ENCODE measurements at places on chromosomes 12 and 14.

GRCh38 chr14:95151561-95151960 lies 5.8 kb downstream of the DICER1 start:
- DNase-seq: no peak
- peaks cover 5% of the 10 kb centered on the region for H3K4me1 ChIP-seq
- H3K27ac ChIP-seq: no peak overlapping the region
- H3K36me3 ChIP-seq: no peaks in the 10 kb centered on the region

DNA sequence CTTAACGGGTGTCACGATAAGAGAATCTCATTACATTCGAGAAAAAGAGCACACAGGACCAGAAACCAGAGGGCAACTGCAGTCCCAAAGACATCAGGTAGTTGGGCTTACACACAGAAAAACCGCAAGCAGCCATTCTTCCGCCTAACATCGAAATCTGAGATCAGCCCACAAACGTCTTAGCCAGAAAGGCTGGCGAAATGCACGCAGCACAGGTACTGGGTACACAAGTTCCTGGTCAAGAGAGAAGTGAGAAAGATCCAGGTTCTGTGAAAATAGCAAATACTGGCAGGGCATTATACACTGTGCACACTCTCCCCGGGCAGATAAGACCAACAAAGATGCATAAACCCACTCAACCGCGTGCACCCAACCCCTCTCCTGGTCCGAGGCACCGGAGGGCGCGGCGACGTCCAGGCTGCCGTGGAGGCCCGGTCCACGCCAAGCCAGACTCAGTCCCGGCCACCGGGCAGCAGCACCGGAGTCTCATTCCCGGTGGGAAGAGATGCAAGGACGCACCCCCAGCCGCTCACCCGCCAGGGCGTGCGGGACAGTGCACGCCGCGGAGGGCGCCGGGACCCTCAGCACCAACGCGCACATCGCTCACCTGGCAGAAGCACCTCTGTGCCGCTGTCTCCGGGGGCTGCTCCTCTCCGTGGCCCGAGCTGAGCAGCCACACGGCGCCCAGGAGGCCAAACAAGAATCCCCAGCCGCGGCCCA lies 437 bp downstream of the ERO1A start:
- H3K4me3 ChIP-seq: peak overlapping the region; percentile 77
- peak; percentile 66 for DNase-seq
- H3K27ac ChIP-seq: peak overlapping the region; percentile 100
- no peaks in the 10 kb centered on the region for H3K36me3 ChIP-seq
- H3K4me1 ChIP-seq: peaks cover 10% of the 10 kb centered on the region
- H3K27me3 ChIP-seq: no peaks in the 10 kb centered on the region

- peaks cover 10% of the 10 kb centered on the region for H3K27me3 ChIP-seq
- H3K36me3 ChIP-seq: no peaks in the 10 kb centered on the region
- no peak overlapping the region for H3K4me3 ChIP-seq
Observed at GRCh38 chr12:54654926-54655325, 6.8 kb upstream of the DCD start.

GRCh38 chr12:71139153-71139735 lies 18.6 kb downstream of the TSPAN8 start:
- no peaks in the 10 kb centered on the region for H3K27me3 ChIP-seq
- H3K4me1 ChIP-seq: peaks cover 37% of the 10 kb centered on the region
- peaks cover 2% of the 10 kb centered on the region for H3K36me3 ChIP-seq
- peak; percentile 97 for DNase-seq
- H3K4me3 ChIP-seq: peak overlapping the region; percentile 30

GRCh38 chr12:80192087-80192486 lies 92.8 kb downstream of the OTOGL start:
- H3K27ac ChIP-seq: no peak overlapping the region
- no peak for DNase-seq
- no peaks in the 10 kb centered on the region for H3K27me3 ChIP-seq
- H3K4me3 ChIP-seq: no peak overlapping the region
- no peaks in the 10 kb centered on the region for H3K36me3 ChIP-seq

Data from small intestine (tissue), 16 donors.